ENCODE measurements at places on chromosomes 5 and 9.
A peak's percentile ranks its signal among the peaks of the same experiment; 100 is the strongest.

GRCh38 chr5:91263898-91264297 is 119.2 kb downstream of the ARRDC3 start:
- no peak for DNase-seq

DNA sequence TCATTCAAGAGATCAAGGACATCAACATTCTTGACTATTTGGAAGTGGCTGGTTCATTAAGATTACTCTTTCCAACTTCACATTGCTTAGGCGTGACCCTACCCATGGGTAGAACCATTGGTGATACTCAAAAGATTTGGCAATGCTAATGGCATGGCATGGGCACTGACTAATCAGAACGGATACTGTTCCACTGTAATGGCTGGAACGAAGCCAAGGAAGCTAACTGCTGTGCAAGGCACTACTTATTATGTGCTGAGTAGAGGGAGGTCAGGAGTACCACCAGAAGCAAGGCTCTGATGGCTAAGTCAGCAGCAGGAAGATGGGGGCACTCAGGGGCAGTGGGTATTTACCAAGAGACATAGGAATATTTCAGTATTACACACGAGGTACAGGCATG is 31.9 kb downstream of the GNA14 start:
- no peak for DNase-seq

- no peak for DNase-seq
Observed at GRCh38 chr9:5632540-5632939, 3.6 kb downstream of the RIC1 start.

DNA sequence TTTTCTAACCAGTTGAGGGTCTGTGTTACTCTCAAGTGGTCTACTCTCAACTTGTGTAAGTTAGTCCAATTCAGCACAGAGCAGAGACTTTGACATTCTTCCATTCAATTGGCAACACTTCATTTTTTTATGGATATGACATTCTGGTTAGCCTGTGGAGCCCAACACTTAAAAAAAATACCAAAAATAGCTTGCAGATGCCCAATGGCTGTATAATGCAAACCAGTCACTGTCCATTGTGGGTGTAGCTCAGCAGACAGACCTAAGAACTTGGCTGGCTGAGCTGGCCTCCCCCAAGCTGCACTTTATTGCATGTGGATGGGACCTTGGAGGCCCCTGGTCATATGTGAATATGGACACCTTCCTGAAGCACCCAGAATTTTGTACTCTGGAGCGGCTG is 103.2 kb downstream of the DPYSL3 start:
- no peak for DNase-seq

- peak; percentile 45 for DNase-seq
Observed at GRCh38 chr5:100900796-100901781, 2.0 kb downstream of the ST8SIA4 start.
